ENCODE measurements at places on chromosomes 13 and 19.
A peak's percentile ranks its signal among the peaks of the same experiment; 100 is the strongest.

GRCh38 chr13:73832128-73832588, 302.0 kb downstream of the KLF12 start:
- no peak for ATAC-seq

- no peak for ATAC-seq
Measured at GRCh38 chr13:97018029-97018819, 23.9 kb upstream of the OXGR1 start.

- ATAC-seq, result no peak
Measured at GRCh38 chr13:80339912-80340650, 845 bp downstream of the SPRY2 start.

GRCh38 chr19:1651568-1652291, 685 bp downstream of the TCF3 start:
- no peak for ATAC-seq

- ATAC-seq, result no peak
Measured at GRCh38 chr19:46017095-46017429, 5.8 kb downstream of the PGLYRP1 start.

- peak; percentile 57 for ATAC-seq
Measured at GRCh38 chr19:41426952-41427646, at the start of gene B3GNT8. Gene B3GNT8, minus strand, starts transcription at chr19:41427374. Its CDS starts 596 bp downstream, at chr19:41426778.

- no peak for ATAC-seq
Measured at GRCh38 chr13:96762876-96763275, 231.4 kb downstream of the OXGR1 start.

DNA sequence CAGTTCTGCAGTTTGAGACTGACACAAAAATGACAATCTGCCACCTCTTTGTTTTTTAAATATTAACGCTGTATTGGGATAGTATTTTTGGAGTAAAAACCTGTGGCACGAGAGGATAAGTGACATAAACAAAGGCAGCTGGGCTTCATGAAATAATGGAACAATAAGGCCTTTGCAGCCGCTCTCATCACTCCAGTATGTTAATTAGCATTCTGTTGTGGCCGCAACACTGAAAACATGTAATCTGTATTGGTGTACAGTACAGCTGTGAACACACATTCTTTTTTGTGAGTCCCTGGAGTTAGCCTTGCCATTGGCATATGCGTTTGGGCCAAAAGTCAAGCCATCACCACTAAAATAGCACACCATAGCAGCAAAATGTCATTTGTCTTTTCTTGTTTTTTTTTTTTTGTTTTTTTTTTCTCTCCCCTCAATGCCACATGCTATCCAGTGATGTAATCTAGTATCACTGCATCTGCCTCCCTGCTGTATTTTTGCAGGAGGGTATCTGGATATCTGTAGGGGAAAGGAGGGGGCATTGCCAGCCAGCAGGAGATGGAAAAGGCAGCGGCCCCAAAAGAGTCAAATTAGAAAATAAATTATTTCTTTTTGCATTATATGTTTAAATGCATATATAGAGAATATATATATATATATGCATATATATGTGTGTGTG, 885 bp upstream of the ZNF536 start:
- ATAC-seq, result no peak

DNA sequence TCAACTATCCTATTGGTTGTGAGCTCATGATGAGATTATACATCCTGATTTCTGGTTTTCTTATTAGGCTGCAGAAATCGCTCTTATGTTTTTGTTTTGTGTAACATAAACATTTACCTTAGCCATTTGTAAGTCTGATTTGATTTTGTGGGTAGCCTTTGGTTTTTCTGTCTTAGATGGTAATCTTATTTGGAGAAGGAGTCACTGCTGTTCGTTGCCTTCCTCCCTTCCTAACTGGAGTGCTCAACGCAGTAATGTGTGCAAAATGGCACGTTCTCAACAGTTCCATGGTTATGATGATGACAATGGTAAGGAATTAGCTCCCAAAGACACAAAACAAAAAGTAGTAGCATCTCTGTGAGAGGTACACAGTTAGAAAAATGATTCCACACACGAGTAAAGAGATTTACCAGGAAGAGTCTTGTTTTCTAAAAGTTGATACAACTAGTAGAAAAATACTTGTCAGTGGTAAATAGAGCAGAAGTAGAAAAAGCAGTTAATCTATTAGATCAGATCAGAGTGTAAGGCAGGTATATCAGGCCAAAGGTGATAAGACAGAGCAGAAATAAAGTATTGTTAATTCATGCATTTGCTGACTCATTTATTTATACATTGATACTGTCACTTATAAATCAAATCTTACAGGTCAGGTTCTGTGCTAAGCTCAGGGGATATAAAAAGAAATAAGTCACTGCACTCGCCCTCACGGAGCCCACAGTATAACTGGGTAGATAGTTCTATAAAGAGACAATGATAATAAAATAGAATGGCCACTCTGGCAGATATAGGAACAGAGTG, 270.0 kb downstream of the NALCN start:
- no peak for ATAC-seq

DNA sequence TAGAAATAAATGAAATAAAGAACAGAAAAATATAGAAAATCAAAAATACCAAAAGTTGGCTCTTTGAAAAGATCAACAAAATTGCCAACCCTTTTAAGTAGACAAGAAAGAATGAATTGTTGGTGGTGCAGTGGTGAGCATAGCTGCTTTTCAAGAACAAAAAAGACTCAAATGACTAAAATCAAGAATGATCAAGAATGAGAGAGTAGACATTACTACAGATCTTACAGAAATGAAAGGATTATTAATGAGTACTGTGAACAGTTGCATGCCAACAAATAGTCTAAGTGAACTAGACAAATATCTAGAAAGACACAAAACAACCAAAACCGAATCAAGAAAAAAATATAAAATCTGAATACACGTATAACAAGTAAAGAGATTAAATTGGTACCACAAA, 53.9 kb downstream of the FNDC3A start:
- peak; percentile 67 for ATAC-seq

- no peak for ATAC-seq
Measured at GRCh38 chr13:79987323-79987722, 353.6 kb downstream of the SPRY2 start.

DNA sequence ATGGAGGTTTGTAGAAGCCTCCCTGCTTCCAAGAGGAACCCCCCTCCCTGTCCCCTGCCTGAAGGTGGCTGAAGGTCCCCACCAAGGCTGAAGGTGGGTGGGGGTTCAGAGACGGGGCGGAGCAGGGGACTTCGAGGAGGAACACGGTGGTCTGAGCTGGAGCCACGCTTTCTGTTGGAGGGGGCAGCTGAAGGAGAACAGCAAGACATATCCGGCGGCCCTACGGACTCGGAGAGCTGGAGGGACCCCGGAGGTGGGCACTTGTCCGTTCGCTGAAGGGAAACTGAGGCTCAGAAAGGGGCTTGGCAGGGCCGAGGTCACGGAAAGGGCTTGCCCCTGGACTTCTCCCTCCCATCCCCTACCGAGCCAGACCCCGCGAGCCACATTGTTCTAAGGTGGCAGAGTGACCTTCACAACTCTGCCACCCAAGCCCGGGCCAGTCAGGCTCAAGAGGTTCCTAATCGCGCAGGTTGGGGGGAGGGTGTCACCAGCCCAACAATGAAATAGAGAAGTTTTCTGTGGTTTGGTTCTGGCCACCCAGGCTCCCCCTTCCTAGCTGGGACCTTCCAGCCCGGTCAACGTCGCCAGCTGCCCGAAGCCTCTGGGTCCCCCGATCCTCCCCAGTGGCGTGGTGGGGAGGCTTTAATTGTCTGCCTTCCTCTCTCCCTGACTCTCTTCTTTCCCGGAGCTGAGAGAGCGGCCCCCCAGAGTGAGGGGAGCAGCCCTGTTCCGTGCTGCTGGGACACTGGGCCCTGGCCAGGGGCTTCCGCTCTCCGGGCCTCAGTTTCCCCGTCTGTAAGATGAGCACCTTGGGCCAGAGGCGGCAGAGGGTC, 15.5 kb upstream of the KCNN1 start:
- ATAC-seq, result no peak

DNA sequence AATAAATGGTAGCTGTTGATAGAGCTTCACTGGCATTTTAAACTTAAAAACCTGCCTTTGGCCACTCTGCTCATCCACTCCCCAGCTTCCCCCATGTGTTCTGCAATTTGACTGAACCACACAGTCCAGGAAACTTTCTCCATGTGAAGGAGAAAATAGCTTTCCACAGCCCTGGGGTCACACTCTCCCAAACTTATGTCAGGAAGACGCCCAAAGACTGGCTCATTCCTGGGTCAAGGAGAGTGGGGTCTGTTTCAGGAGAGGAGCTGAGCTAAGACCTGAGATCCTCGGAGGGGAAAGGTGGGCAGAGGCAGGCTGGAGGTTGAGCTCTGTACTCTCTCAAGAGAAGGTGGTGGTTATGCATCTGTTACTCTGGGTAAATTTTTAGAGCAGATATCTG, 48.7 kb upstream of the GPI start:
- no peak for ATAC-seq

Data from activated CD4-positive, CD25-positive, alpha-beta regulatory T cell treated with anti-CD3 and anti-CD28 coated beads, Interleukin-2, amount 50 U/mL, for 24 hours (primary cell).